SK-N-SH (cell line): ENCODE measurements at places on chromosomes 3 and 15.

DNA sequence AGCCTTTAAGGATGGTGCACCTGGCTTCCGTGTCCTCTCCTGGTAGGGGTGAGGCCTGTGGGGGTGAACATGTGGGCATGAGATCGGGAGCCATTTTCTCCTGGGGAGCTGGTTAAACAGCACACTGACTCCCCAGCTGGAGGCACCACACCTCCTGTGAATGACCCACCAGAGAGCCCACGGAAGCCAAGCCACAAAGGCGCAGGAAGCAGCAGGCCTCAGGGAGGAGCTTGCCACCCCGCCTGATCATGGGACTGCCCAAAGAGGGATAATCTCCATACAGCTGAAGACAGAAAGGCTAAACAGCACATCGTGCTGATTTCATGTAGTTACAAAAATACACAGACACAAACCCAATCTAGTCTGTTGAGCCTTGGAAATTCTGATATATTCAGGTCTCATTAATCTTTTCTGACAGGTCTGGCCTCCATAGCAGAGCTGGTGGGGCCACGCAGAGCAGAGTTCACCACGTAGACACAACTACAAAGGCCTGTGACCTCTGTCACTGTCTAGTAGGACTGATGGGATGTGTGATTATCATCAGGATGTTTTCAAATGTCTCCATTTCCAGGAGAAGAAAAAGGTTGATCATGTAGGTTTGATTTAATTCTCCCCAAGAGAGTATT lies 75.2 kb downstream of the DUT start:
- DNase-seq: no peak

DNA sequence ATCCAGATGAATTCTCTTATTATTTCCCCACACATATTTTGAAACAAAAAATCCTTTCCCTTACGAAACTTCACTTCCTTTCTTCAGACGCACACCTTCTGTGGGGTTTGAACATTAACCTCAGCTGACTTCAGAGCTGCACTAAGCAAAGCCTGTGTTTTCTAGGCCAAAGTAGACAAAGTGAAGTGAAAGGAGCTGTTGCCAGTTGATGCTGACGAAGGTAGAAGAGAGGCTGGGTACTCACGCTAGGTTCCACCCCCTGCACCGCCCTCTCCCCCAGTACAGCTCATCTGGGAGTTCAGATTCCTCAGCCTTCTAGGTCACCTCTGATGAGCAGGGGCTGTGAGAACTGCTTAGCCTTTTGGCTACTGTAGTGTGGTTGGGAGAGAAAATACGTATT lies 24.1 kb downstream of the DUT start:
- DNase-seq: no peak

DNA sequence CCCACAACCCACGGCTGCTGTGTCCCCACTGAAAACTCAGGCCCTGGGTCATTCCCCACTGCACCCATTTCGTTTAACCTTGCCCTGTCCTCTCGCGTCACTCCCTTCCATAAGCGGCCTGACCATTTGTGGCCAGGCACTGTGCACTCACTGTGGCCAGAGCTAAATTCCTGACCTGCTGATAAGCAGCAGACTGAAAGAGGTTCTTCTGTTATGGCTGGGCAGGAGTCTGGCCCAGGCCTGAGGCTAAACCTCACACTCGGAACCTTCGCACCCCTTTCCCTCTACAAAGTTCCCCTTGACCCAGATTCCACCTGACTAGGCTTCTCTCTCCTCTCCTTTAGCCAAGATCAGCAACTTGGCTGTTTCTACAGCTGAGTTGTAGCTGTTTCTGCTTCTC lies 62.3 kb downstream of the ADAMTS17 start:
- no peak for DNase-seq

DNA sequence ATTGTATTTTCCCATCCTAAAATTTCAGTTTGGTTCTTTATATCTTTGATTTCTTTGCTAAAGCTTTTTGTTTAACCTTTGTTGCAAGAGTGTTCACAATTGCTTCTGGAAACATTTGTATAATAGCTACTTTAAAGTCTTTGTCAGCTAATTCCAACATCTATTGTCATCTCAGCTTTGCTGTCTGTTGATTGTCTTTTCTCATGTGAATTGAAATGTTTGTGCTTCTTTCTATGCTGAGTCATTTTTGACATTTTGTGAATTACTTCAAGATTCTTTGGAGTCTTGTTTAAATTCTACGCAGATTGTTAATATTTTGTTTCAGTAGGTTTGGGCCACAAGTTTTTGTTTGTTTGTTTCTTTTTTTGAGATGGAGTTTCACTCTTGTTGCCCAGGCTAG lies 73.2 kb downstream of the SUCNR1 start:
- no peak for DNase-seq

DNA sequence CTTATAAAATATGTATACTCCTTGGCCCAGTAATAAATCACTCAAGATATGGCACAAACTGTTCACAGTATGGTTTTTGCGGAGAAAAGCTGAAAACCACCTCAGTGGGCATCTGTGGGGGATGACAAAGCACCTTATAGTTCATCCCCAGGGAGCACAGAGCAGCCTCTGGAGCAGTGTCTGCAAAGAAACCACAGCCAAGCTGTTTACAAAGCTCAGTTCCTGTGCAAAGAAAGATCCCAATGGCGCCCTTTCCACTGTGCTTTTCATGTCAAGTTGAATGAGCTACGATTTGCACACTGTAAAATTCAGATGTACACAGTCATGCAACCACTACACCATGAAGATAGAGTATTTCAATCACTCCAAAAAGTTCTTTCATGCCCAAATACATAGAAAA lies 2.5 kb upstream of the EFCC1 start:
- DNase-seq: no peak

GRCh38 chr3:179853176-179853575 lies 183.6 kb downstream of the PEX5L start:
- DNase-seq: no peak

GRCh38 chr15:69092159-69092558 lies 68.3 kb upstream of the GLCE start:
- no peak for DNase-seq

GRCh38 chr3:128970740-128971047 lies 23.2 kb downstream of the CFAP92 start:
- DNase-seq: no peak

DNA sequence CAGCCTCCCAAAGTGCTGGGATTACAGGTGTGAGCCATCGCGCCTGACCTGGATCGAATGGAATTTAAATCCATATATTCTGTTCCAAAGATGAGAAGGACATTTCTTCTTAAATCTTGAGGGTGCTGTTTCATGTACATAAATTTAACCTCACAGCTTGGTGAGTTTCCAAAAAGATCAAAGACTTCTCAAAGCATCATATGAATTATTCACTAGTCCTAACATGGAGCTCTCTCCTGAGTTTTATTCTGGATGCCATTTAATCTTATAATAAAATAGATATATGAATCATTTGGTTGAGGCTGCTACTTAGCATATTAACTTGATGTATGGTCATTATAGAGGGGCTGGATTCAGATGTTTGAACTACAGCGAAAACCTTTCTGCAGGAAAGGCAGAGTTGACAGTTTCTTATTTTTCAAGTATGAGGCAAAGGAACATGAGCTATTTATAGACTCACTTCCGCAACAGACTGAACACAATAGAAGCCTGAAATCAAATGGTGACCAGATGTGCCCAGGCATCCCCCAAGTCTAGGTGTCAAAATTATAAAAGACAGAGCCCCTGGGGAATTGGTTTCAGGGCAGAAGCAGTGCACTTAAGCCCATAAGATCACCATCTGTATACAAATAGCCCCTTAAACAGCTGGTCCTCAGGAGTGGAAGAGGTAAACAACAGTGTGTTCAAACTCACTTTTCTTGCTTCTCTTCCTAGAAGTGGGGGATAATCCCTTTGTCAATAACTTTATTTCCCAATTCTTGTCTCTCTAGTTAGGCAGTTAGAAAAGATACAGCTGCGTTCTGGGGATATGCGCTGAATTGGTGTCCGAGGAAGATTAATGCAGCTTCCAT lies 29.7 kb downstream of the STARD9 start:
- DNase-seq: peak; percentile 16

DNA sequence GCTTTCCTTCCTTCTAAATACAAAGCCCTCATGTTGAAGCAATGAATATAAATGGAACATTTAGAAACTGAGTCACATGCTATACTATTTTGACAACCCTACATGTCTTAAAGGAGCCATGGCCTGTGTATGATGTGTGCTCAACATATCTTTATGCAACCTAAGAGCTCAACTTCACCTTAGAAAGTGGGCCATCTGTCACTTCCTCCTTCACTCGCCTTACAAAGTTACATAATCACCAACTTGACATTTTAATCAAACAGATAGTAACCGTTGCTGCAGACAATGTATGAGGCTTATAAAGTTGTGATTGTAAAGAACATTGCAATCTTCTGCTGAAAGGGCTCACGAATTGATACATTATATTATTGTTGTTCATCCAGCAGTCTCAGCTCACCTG lies 163.6 kb downstream of the SERPINI1 start:
- no peak for DNase-seq

DNA sequence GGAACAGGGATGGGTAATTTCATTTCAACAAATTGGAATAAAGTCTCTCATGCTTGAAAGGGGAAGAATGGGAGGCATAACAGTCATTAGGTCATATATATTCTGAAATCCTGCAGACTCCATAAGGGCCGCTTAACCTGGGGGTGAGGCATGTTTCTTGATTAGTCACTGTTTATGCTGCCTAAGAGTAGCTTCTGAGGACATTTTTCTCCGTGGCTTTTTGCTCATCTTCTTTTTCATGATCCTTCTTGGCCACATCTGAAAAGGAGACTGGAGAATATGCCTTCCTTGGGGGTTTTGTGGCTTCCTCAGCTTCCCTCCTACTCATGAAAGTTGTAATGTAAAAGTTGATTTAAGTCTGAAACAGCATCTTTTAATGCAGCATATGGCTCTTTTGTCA lies 20.0 kb upstream of the CFAP20DC start:
- no peak for DNase-seq

GRCh38 chr15:80840182-80841130 lies 61.3 kb downstream of the CEMIP start:
- DNase-seq: no peak

DNA sequence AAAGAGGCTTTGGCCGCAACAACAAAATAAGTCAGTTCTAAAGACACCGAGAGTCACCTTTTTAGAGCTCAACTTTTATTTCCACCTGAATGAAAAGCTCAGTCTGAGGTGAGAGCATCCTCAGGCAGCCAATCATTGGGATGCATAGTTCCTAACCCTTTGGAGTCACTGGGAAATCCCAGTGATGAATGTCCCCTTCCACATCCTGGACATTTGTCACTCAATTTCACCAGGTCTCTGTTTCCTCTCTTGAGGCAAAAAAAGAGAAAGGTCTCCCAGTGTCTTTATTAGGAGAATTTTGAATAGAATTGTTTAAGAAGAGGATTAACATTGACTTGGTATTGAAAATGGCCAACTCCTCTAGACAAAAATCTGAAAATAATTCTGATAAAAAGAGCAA lies 137.5 kb upstream of the SPRED1 start:
- DNase-seq: no peak

- no peak for DNase-seq
Measured at GRCh38 chr3:168544097-168544957, 448.6 kb upstream of the GOLIM4 start.

GRCh38 chr15:23118208-23118607 lies 18.4 kb downstream of the GOLGA6L1 start:
- DNase-seq: no peak

GRCh38 chr15:92159906-92160841 lies 233.5 kb upstream of the ST8SIA2 start:
- DNase-seq: peak; percentile 14

DNA sequence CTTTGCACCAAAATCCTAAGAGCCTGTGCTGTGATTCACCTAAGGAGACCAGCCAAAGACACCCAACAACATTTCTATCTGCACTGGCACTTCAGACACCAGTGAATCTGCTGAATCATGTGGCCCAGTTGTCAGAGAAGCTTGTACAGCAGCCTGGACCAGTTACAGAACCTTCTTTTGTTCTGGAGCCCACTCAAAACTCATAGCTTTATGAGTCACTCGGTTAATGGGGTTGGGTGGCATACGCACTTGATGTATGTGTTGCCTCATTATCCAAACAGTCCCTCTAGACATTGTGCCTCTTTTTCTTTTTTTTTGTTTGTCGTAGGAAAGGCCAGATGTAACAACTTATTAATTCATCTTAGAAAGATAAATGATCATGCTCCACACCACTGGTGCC lies 25.6 kb upstream of the GOLGA6L2 start:
- no peak for DNase-seq

DNA sequence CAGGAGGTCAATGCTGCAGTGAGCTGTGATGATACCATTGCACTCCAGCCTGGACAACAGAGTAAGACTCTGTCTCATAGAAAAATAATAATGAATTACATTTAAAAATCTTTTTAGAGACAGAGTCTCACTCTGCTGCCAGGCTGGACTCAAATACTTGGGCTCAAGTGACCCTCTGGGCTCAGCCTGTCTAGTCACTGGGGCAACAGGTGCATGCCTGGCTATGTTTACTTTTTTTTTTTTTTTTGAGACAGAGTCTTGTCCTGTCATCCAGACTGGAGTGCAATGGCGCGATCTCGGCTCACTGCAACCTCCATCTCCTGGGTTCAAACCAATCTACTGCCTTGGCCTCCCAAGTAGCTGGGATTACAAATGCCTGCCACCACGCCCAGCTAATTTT lies 8.0 kb upstream of the PLEKHO2 start:
- no peak for DNase-seq

GRCh38 chr3:154182322-154182922 lies 61.2 kb downstream of the ARHGEF26 start:
- no peak for DNase-seq

GRCh38 chr3:17494117-17494809 lies 248.2 kb downstream of the TBC1D5 start:
- DNase-seq: no peak

DNA sequence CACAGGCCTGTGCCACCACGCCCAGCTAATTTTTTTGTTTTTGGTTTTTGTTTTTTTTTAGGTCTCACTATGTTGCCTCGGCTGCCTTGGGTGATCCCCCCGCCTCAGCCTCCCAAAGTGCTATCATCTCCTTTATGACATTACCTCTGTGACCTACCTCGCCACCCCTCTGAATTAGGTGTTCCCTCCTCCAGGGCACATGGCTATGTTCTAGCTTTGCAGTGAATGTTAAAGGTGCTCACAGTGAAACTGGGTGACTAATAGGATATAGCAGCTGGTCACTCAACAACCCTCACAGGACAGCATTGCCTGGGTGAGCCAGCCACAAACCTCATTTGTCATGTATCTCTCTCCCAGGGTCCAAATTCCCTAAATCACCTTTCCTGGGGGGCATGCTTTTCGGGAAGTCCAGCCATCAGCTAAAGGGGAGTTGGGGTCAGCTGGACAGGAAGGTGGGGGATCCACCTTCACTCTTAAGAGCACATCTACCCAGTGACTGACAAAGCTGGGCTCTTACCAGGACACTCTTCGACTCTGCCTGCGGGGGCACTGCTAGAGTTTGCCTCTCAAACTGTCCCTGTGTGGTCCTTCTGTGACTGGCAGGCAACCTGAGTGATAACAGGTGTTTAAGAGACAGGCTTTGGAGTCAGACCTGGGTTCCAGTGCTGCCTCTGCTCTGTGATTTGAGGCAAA lies 1.6 kb upstream of the TTLL3 start:
- DNase-seq: peak; percentile 72
